ENCODE measurements at places on chromosomes 4 and X.

- DNase-seq = no peak
Measured at GRCh38 chr4:13981499-13981898, 354.0 kb upstream of the BOD1L1 start.

DNA sequence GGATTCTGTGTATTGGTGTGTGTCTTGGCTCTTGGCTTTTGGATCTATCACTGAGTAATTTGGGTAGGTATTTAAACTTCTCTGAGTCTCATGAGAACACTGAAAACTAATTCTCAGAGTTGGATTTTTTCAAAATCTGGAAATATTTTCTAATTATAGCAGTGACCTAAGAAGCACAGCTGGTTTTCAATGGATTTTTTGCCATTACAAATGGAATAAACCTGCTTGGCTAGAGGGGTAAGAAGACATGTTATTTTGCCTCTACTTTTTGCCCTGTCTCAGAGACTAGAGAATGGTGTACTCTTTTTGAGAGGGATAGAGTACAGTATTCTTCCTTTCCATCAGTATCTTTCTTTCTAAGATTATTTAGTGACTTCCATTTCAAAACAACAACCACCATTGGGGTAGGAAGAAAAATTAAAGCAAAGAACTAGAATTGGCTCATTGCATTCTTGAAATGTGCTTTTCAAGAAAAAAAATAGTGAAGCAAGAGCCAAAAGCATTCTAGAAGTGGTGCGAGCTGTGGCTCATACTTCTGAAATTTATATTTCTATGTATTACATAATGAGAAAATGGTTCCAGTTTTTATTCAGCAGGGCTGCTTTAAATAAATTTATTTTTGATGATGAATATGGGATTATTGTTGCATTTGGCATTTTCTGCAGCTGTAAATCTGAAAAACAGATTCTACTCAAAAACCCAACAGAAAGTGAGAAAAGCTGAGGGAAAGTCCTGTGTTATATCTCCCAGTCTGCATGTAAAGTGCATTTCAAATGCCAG, 850.2 kb upstream of the SLIT2 start:
- no peak for DNase-seq

GRCh38 chrX:6599230-6599860, 64.4 kb upstream of the VCX3A start:
- DNase-seq = no peak

- DNase-seq = no peak
Measured at GRCh38 chr4:123833171-123833643, 436.6 kb downstream of the SPRY1 start.

- DNase-seq = peak; percentile 20
Measured at GRCh38 chr4:6909970-6910339, 329 bp downstream of the TBC1D14 start.

GRCh38 chr4:162241857-162242256, 78.1 kb upstream of the FSTL5 start:
- DNase-seq = no peak

Measured in activated T-helper 1 cell treated with Interleukin-2 at 50 U/mL for 16 hours (primary cell).